DMS79 (cell line): ENCODE measurements at places on chromosomes 6 and 20.

DNA sequence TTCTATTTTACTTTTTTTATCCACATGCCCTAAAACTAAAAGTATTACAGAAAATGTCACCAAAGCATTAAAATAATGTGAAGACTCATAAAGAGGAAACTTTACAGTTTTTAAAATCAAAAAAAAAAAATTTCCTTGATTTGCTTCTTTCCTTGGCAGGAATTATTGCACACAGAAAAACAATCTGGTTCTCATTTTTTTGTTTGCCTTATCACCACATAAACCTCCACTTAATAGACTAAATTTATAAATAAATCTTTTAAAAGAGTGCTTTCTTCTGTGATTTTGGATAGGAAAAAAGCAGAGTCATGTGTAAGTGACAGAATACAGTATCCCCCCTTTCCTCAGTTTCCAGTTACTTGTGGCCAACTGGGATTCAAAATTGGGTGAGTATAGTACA is 695.1 kb upstream of the CITED2 start:
- no peak for DNase-seq

DNA sequence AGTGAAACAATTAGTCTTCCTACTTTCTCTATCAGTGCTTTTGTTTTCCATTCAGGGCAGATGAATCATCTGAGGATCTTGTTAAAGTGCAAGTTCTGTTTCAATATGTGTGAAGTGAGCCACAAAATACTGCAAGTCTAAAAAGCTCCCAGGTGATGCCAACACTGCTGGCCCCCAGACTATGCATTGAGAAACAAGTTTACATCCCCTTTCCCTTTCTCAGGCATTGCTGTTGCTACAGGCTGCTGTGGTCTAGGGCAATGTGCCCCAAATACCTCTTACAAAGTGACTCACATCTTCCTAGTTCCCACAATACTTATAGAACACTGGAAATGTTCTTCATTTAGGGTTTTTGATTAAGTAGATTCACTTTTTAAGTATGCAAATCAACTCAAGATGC is 31.8 kb downstream of the ABRACL start:
- DNase-seq, result no peak

GRCh38 chr20:19809505-19809904 is 51.4 kb downstream of the RIN2 start:
- no peak for DNase-seq

- no peak for DNase-seq
Measured at GRCh38 chr20:48578397-48579098, 249.3 kb downstream of the PREX1 start.

DNA sequence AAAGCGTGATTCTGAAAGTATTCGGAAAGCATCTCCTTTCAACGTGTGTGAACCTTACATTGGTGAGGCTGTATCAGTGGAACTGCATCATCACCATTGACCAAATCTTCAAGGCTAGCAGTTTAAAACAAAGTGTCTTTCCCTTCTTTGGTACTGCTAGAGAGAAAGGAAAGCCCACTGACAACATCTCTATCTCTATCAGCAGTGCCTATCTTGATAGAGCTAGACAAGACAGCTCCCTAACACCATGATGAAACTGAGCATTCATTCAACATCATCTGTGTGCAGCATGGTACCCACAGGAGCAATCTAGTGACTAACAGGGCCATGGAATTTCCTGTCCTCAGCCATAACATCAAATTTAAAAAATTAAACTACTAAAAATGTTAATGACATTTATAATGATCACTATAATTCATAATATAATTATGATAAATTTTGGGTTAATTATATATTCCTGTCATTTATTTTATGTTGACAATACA is 31.5 kb upstream of the EDN1 start:
- DNase-seq, result no peak
